ENCODE measurements at places on chromosomes 1 and 21. TPM values are rescaled to one million over a fixed set of nuclear protein-coding genes. Genes with fewer than 3 reads are reported as not detected.
A peak's percentile ranks its signal among the peaks of the same experiment; 100 is the strongest.

DNA sequence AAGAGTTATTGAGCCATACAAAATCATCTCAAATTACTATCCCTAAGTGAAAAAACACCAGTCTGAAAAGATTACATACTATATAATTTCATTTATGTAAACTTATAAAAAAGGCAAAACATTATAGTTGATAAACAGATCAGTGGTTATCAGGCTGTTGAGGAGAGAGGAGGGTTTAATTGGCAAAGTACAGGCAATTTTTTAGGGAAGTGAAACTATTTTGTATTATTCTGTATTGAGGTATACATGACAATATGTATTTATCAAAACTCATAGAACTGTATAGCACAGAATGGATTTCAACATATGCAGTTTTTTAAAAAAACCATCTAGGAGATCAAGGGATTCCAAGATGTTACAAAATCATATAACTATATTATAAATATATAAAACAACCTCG is 403.7 kb downstream of the LTN1 start:
- H3K27me3 ChIP-seq, result no peaks in the 10 kb centered on the region
- H3K4me3 ChIP-seq, result no peak overlapping the region
- no peak for DNase-seq
- H3K36me3 ChIP-seq, result no peaks in the 10 kb centered on the region

- no peak for DNase-seq
- H3K27ac ChIP-seq, result no peak overlapping the region
- no peaks in the 10 kb centered on the region for H3K27me3 ChIP-seq
Measured at GRCh38 chr1:234768171-234768568, 158.2 kb upstream of the IRF2BP2 start.

- H3K36me3 ChIP-seq, result no peaks in the 10 kb centered on the region
- no peaks in the 10 kb centered on the region for H3K27me3 ChIP-seq
- H3K4me1 ChIP-seq, result no peaks in the 10 kb centered on the region
- H3K4me3 ChIP-seq, result no peak overlapping the region
Measured at GRCh38 chr1:6328696-6329095, 64.9 kb downstream of the ACOT7 start.

DNA sequence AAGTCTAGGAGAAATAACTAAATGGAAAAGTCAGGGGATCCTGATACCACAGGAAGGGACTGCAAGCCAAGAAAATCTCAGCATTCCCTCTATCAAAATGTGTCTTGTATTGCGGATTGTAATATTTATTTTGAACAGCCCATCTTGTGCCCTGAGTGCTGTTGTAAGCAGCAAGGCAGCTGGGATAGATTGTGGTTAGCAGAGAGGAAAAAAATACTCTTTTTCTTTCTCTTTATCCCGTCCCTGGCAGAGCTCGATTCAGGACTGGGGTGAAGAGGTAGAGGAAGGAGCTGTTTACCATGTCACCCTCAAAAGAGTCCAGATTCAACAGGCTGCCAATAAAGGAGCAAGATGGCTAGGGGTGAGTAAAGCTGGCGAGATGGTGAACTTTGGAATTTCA is 1.2 kb downstream of the RGL1 start:
- peaks cover 18% of the 10 kb centered on the region for H3K4me1 ChIP-seq
- no peaks in the 10 kb centered on the region for H3K36me3 ChIP-seq
- H3K27ac ChIP-seq, result peak overlapping the region; percentile 91
- DNase-seq, result no peak
- H3K27me3 ChIP-seq, result no peaks in the 10 kb centered on the region

DNA sequence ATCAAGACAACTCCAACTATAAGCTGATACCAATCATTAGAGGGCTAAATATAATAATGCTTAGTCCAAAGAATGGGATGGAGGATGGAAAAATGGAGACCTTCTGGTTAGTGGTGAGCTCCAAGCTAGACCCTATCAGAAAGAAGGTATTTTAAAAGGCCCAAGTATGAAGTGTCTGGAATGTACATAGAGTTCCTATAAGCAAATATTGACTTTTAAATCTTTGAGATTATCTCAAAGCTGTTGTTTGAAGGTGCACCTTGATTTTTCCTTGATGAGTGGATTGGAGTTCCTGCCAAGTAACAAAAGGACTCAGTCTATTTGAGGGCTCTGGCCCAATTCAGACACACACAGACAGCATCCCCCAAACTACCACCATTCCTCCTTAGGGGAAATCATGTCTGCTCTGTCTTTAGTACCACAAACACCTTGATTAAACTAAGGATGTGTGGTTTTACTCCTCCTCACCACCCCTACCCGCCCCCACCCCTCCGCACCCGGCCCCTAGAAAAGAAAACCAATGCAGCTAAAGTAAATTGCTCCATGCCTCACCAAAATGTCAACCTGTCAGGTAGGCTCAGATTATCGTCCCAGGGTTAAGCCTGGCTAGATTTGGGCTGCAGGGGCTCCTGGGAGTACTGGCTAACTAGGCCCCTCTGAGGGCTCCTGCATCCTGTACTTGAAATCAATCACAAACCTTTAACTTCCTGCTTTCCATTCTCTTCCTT is 59.4 kb downstream of the CDC7 start:
- no peak for DNase-seq
- no peak overlapping the region for H3K4me3 ChIP-seq
- peaks cover 20% of the 10 kb centered on the region for H3K4me1 ChIP-seq
- H3K36me3 ChIP-seq, result no peaks in the 10 kb centered on the region
- no peak overlapping the region for H3K27ac ChIP-seq

- H3K4me1 ChIP-seq, result peaks cover 23% of the 10 kb centered on the region
- H3K27ac ChIP-seq, result no peak overlapping the region
- peaks cover 58% of the 10 kb centered on the region for H3K27me3 ChIP-seq
- DNase-seq, result no peak
- H3K4me3 ChIP-seq, result peak overlapping the region; percentile 29
- H3K36me3 ChIP-seq, result no peaks in the 10 kb centered on the region
Measured at GRCh38 chr1:218164111-218164929, 120.8 kb upstream of the RRP15 start.

- H3K27ac ChIP-seq, result no peak overlapping the region
- no peaks in the 10 kb centered on the region for H3K36me3 ChIP-seq
- H3K27me3 ChIP-seq, result no peaks in the 10 kb centered on the region
- DNase-seq, result no peak
- H3K4me1 ChIP-seq, result peaks cover 3% of the 10 kb centered on the region
Measured at GRCh38 chr1:235545292-235545930, 41.2 kb upstream of the B3GALNT2 start.

- H3K4me1 ChIP-seq, result no peaks in the 10 kb centered on the region
- DNase-seq, result no peak
- H3K27ac ChIP-seq, result no peak overlapping the region
Measured at GRCh38 chr1:68065766-68066165, 15.3 kb upstream of the DIRAS3 start.

DNA sequence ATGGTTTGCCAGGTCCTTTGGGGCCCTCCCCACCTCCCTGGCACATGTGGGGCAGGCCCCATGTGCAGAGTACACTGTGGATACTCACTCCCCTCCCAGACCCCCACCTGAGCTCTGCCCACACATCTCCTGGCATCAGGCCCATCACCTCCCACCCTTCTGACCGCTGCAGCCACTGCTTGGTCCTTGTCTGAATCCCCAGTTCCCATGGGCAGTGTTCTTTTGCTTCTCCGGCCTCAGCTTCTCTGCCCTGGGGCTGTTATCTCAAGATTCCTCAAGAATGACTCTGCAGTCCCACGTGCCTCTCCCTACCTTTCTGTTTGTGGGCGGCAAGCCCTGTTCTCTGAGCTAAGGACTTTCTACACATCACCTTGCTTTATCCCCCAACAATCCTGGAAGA is 187.7 kb upstream of the EDN2 start:
- no peak overlapping the region for H3K4me3 ChIP-seq
- H3K27ac ChIP-seq, result no peak overlapping the region
- H3K27me3 ChIP-seq, result no peaks in the 10 kb centered on the region
- no peak for DNase-seq

GRCh38 chr1:60874718-60875117 is 207.6 kb upstream of the NFIA start:
- H3K4me3 ChIP-seq, result no peak overlapping the region
- no peak overlapping the region for H3K27ac ChIP-seq
- no peaks in the 10 kb centered on the region for H3K27me3 ChIP-seq
- DNase-seq, result peak; percentile 20
- no peaks in the 10 kb centered on the region for H3K36me3 ChIP-seq

DNA sequence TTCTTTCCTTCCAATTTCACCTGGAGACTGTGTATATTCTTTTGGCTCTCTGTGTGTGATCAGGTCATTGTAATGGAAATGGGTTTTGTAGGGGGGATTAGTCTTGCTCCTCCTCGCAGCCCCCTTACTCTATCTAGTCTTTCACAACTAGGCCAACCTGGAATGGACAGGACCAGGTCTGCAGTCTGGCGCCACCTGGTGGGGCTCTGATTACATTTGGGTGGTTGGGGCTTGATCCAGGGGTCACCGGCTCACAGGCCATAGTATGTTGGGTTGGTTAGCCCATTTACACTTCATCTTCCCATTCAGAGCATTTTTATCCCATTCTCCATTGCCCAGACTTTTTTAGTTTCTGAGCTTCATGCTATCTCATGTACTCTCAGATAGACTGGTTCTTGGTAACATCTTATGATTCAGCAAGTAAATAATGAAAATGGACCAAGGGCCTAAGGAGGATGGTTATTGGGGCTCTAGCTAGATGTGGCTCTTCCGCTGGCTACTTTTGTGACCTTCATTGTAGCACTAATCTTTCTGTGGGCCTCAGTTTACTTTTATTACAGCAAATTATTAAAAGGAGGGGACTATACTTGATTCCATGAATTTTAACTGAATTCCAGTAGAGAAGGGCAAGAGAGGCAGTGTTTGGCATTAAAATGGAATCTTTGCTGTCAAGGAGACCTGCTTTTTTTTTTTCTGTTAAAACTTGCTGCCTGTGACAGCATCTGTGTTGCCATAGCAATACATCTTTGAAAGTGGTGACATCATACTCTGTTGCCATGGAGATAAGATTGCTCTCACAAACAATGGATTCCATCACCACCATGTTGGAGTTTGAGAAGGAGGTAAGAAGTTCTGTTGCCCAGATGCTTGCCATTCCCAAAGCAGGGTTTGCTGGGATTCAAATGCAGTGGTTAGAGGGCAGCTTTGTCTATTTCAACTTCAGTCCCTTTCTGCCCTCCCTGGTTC is 150.1 kb downstream of the PLXNA2 start:
- H3K27ac ChIP-seq, result no peak overlapping the region
- H3K36me3 ChIP-seq, result peaks cover 4% of the 10 kb centered on the region
- no peaks in the 10 kb centered on the region for H3K4me1 ChIP-seq
- H3K27me3 ChIP-seq, result no peaks in the 10 kb centered on the region
- H3K4me3 ChIP-seq, result no peak overlapping the region

DNA sequence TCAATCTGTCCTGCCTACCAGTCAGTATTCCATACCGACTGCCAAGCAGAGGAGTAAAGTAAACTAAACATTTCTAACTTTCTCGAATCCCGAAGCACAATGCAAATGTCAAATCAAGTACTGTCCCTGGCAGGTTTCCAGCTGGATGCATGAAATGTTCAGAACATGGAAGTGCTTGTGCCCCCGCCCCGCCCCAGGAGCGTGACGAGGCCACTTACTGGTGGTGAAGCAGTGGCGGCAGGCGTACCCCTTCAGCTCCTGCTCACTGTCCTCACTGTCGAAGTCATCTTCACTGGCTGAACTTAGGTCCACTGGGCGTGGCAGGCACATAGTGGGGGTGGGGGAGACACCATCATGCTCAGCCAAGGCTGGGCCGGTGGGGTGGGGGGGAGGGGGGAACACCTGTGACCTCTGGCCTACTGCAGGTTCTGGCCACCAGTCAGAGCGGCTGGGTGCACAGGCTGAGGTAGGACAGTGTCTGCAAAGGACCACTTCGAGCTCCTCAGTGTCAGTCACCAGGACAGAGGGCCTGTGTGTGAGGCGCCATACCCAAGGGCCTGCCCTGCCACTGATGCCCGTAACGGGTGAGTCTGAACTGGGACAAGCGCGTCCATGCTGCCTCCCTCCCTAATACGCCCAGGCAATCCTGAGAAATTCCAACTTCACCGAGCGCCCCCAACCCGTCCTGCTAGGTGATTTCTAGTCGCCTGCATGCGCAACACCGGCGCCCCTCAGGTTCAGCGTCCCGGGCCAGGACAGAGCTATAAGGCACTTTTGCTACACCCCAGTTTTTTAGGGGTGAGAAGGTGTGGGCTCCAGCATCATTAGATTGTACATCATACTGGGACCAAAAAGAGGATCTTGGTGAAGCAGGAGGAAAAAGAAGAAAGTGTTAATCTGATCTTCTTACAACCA is 46.9 kb downstream of the SLC45A1 start:
- H3K4me1 ChIP-seq, result peaks cover 65% of the 10 kb centered on the region
- no peaks in the 10 kb centered on the region for H3K36me3 ChIP-seq
- peak overlapping the region; percentile 88 for H3K27ac ChIP-seq

DNA sequence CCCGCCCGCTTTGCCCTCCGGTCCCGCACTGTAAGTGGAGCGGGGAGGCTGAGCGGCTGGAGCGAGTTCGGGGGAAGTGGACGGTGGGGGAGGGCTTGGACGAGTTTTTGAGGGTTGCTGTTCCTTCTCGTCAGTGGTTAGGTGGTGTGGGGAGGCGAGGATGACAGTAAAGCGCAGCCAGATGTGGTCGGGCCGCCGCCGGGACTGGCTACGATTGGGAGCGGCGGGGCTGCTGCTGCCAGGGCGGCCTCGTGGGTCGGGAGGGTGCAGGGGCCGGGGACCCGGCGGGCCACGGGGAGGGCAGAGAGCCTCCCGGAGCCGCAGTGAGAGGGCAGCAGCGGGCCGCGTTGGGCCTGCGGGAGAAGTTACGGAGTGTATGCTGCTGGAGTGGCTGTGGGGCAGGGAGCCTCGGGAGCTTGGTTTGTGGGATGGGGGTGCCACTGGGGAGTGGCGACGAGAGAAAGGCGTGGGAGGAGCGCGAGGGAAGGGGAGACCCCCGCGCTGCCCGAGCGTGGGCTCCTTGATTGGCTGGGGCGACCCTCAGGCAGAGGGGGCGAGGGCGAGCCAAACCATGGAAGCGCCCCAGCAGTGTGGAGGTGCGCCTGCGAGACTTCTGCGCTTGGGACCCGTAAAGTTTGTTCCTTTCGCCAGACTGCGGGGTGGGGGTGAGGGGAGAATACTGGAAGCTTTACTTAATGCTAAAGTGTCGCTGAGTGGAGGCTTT is 2.1 kb downstream of the ADGRL2 start:
- H3K27ac ChIP-seq, result peak overlapping the region; percentile 89
- H3K4me1 ChIP-seq, result peaks cover 9% of the 10 kb centered on the region
- no peaks in the 10 kb centered on the region for H3K36me3 ChIP-seq

- no peak overlapping the region for H3K27ac ChIP-seq
- no peaks in the 10 kb centered on the region for H3K36me3 ChIP-seq
- H3K4me1 ChIP-seq, result no peaks in the 10 kb centered on the region
Measured at GRCh38 chr1:159187647-159188374, 16.4 kb downstream of the CADM3 start.

The VANGL2 gene
- polyA plus RNA-seq, result 0.64 TPM

The LCE1F gene
- polyA plus RNA-seq, result not detected

The GBP2 gene
- 313 TPM for polyA plus RNA-seq

The IVL gene
- polyA plus RNA-seq, result not detected

The CCT8 gene
- polyA plus RNA-seq, result 108 TPM

The SLC22A15 gene
- polyA plus RNA-seq, result 11.4 TPM

The KLHDC9 gene
- polyA plus RNA-seq, result 5.5 TPM

The TMPRSS15 gene
- not detected for polyA plus RNA-seq

The KLF17 gene
- polyA plus RNA-seq, result 0.16 TPM

All from adrenal gland (tissue), 19 donors.